Subcutaneous preadipocyte (primary cell): ENCODE measurements at places on chromosomes 2 and 18. TPM values are rescaled to one million over a fixed set of nuclear protein-coding genes. Genes with fewer than 3 reads are reported as not detected.

NR4A2 gene
- total RNA-seq: under 0.01 and 0.39 TPM in 2 replicates

CNDP1 gene
- not detected in 2 replicates for total RNA-seq

CDK5R2 gene
- not detected in 2 replicates for total RNA-seq

OSR1 gene
- 32.8 and 48.1 TPM in 2 replicates for total RNA-seq

AQP12B gene
- not detected in 2 replicates for total RNA-seq

ARL4C gene
- total RNA-seq: 5.5 and 7.3 TPM in 2 replicates

SERPINB3 gene
- not detected in 2 replicates for total RNA-seq

COLEC11 gene
- 0.37 and 0.59 TPM in 2 replicates for total RNA-seq

CD226 gene
- total RNA-seq: under 0.01 and 0.59 TPM in 2 replicates

CAPN14 gene
- under 0.01 and 0.20 TPM in 2 replicates for total RNA-seq

SMAD7 gene
- total RNA-seq: 4.8 and 9.6 TPM in 2 replicates

IL1A gene
- not detected in 2 replicates for total RNA-seq

C2orf80 gene
- total RNA-seq: not detected in 2 replicates

RFTN2 gene
- 2.5 and 4.4 TPM in 2 replicates for total RNA-seq

PRADC1 gene
- total RNA-seq: 18.6 and 18.7 TPM in 2 replicates

MC4R gene
- total RNA-seq: not detected in 2 replicates

TUBB8B gene
- not detected in 2 replicates for total RNA-seq

TTN gene
- total RNA-seq: 1.1 and 2.7 TPM in 2 replicates

IL1R2 gene
- 0.39 and 1.1 TPM in 2 replicates for total RNA-seq

COL4A3 gene
- total RNA-seq: under 0.01 TPM in 2 replicates
